Bone marrow (tissue), 2 donors: ENCODE measurements at places on chromosomes 5 and 9.
A peak's percentile ranks its signal among the peaks of the same experiment; 100 is the strongest.

- no peak for DNase-seq
These were observed 741 bp upstream of the NKX2-5 start for GRCh38 chr5:173235499-173236394.

DNA sequence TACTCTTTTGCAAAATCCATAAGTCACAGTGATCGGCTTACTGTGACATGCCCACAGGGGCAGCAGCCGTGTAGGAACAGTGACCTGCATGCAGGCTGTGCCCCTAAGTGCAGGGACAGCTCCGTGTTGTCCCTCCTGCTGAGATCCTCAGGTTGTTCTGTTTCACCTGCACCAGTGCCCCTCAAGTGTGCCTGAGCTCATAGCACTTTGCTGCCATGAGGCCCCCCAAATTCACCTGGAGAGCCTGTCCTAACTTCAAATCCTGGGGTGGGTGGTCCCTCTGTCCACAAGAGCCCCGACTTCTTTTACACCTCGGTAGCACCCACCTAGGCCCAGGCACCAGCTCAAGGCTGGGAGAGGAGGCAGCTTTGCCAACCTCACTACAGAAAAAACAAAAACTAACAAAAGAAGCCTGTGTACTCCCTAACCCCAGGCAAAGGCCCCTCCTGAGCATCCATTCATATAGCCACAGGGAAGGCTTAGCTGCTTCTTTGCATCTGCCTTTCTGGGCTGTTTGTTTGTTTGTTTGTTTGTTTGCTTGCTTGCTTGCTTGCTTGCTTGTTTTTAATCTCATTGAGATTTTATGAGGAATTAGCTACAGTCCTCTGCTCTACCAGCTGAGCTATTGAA, 214.5 kb downstream of the AUH start:
- no peak for DNase-seq

GRCh38 chr9:88737031-88737430, 202.1 kb downstream of the NXNL2 start:
- DNase-seq = no peak

DNA sequence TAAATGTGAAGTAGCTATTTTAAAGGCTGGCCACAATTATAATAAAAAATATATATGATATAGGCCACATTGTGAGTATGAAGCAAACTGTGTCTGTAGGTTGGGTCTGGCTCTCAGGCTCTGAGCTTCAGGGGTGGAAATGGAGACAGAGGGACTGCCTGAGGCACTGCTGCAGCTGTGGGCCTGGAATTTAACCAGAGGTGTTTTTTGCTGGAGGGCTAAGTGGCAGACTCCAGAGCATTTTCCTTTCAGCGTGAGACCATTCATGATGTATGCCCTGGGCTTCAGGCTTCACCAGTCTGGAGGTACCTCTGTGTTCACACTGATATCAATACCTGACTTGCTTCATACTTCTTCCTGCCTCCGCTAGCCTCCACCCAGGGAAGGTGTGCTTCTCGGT, 64.9 kb upstream of the IL12B start:
- DNase-seq = no peak

GRCh38 chr5:8961219-8961618, 584.7 kb downstream of the SEMA5A start:
- no peak for DNase-seq

DNA sequence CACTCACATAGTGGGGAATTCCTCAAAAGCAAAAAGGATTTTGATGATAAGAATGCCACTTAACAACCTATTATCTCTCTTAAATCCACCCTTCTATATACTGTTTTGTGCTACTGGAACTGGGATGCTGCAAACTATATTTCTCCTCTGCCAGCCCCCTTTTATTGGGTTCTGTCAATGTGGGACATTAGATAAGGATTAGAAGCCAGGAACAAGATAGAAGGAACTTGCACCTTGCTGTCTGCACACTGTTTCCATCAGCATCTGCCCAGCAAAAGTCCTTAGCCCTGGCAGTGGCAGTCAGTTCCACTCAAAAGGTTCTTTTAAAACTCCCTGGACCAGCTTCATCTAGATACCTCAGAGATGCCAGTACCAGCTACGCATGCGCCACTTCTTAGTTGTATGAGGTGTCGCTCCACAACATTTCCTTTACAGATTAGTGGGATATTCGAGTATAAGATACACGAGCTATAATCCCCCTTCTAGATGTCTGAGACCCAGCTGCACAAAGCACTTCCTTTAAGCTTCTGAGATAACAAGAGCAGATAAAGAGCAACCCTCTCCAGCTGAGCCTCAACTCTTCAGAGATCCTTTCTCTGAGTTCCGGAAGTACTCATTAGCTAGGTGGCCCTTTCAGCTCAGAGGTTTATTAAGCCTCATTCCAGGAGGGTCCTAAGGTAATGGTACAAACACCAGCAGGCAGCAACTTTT, 45.3 kb downstream of the CERT1 start:
- DNase-seq = no peak

DNA sequence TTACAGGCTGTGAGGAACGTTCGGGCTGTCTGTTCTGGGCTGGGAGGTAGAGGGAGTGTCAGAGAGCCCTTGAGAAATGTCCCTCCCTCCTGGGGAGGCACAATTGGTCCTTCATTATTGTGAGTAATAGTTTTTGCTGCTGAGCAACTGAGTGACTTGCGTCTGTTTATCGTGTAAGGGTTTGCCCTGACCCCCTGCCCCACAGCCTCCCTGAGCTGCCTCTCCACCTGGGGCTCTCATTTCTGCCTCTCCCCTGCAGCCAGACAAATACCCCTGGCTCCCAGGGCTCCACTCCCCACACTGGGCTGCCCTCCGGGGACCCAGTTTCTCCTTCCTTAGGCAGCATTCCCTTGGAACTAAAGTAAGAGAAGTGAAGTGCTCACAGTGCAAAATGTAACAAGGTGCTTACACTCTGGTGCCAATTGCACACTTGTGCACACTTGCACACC, 174.9 kb upstream of the MVB12B start:
- DNase-seq = no peak

- DNase-seq = peak; percentile 82
These were observed 9.0 kb upstream of the PHF19 start for GRCh38 chr9:120885958-120886357.

- no peak for DNase-seq
These were observed 2118.9 kb downstream of the MAT2B start for GRCh38 chr5:165624166-165624946.

GRCh38 chr9:84636436-84636835, 33.1 kb upstream of the NTRK2 start:
- no peak for DNase-seq

- DNase-seq = no peak
These were observed 3.4 kb downstream of the SLC38A9 start for GRCh38 chr5:55708732-55709131.

DNA sequence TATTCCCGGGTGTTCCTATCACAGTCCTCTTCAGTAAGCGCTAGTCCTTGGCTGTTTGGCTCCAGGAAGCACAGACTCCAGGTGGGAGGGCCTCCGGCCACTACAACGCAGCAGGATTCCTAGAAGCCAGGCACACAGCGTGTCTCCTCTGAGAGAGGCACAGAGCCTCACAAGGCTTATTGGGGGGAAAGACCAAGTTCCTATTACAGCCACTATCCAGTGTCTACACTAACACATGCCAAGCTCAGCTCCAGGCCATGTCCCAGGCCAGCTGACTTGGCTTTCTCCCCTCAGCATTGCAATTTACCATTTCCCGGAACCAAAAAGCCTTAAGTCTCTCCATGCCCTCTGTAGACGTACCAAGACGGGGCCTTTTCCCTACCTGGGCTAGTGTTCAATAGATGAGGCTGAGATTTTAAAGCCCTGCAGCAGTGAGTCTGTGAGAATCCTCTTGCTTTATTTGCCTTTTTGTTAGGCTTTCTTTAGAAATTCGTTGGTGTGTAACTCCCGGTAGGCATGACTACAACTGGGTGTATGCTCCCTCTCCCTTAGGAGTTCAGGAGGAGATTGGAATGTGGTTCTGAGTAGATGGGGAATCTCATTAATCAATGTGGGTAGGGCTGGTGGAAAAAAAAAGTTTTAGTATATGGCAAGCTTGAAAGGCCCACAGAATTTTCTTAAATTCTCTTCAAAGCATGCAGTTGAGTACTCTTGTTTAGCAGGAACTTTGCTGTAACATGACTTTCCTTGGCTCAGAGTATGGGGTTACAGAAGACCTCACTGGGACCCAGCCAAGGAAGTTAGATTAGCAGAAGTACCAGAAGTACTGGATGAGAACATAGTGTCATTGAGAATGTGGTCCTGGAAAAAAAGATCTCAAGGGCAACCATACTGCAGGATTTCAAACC, 84.3 kb upstream of the SLC1A3 start:
- no peak for DNase-seq

- no peak for DNase-seq
These were observed 589.4 kb upstream of the FAM174A start for GRCh38 chr5:99945478-99946442.

DNA sequence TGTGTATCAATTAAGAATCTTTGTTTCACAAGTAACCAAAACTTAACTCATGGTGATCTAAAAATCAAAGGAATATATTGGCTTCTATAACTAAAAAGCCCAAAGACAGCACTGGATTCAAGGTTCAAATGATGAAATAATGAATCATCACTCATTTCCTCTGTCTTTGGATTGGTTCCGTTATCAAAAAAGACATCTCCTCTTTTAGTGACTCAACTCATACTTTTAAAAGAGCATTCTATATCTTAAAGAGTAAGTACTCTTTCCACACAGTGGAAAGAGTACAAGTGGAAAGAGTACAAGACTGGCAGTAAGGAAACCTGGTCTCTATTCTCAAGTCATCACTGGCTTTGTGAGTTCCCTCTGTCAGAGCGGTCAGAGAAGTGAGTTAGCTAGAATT, 141.4 kb upstream of the NMUR2 start:
- DNase-seq = no peak

- DNase-seq = no peak
These were observed 23.4 kb downstream of the ANXA6 start for GRCh38 chr5:151134228-151134627.

DNA sequence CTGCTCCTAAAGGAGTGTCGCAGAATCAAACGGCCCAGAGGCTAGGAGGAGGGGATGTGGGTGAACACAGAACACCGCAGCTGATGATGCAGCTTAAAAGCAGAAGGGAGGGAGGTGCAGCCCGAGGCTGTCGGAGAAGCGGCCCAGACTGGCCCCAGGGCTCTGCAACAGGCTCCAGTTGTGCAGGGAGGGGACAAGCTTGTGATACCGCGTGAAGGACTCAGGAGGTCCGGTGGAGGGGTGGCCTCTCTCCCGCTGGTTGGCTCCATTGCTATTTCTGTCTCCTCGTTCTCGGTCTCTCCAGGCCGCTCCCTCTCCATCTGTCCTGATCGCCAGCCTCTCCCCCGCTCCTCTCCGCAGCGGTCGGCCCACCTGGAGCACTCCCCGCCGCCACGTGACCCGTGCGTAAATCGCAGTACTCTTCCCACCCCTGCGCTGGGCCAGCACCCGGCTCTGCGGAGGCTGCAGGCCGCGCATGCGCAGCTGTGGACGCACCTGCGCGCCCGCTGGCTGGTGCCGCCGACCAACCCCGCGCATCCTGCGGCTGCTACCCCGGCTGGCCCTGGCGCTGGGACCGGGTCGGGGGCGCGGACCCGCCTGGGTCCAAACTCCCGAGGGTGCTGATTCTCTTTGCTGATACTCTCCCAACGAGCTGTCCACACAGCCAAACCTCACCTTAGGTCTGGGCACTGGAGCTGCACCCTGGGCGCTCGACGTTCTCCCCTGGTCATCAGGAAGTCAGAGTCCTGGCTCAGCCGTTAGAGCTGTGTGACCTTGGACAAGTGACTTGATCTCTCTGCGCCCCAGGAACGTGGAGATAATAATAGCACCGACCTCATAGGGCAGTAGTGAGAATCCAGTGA, 3.7 kb upstream of the STXBP1 start:
- no peak for DNase-seq

DNA sequence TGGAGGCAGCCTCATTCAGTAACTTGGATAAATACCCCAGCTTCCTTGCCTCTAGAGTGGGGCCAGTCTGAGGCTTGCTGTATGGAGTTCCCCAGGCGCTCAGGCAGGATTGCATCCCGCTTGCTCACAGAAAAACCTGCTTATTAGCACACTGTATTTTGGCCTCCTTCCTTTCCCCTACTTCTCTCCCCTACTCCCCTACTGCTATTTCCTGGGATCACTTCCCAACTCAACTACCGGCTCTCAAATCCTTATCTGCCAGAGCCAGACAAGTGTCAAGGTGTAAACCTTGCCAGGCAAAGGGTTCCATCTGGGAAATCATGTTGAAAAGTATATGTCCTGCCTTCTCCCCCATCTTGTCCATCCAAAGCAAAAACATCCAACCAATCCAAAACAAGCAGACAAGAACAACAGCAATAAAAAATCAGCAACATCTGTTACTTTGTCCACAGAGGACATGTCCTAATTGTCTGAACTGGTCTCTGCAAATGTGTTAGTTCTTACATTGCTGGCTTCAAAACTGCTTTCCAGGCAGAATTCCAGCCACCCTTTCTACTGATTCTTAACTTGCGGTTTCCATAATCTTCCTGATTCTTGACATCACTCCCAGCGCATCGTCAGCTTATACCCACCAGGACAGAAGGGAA, 164.1 kb upstream of the SEMA6A start:
- DNase-seq = no peak

DNA sequence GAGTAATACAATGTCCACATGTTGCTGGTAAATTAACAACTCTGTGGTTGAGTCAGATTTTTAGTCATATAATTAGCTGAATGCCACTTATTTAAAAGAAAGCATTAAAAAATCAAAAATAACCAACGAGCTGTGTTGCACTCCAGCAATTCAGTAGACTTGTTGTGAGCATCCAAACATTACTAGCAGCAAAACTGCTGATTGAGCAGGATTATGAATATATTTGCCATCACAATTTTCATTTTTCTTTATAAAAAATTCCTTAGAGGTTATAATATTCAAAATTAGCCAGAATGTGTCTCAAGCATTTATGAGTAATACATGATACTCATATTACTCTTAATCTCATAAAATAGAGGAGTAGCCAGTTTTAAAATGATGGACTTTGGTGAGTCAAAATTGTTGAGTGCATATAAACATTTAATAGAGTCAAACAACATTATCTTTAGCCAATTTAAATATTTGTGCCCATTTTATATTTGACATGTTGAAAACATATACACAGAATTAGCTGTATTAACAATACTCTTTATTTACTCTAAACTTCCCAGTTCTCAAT, 44.0 kb downstream of the ST8SIA4 start:
- no peak for DNase-seq

DNA sequence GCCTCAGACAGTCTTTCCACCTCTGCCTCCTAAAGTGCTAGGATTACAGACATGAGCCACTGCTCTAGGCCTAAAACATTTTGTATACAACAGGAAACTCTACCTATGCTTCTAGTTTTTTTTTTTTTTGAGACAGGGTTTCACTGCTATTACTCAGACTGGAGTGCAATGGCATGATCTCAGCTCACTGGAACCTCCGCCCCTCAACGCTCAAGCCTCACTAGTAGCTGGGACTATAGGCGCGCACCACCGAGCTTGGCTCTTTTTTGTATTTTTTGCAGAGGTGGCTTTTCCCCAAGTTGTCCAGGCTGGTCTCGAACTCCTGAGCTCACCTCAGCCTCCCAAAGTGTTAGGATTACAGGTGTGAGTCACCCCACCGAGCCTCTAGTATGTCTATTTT, 5.4 kb downstream of the HSPA9 start:
- no peak for DNase-seq
